ENCODE measurements at places on chromosomes 3 and 15.

- DNase-seq: no peak
These were observed 413.9 kb downstream of the EPHA3 start for GRCh38 chr3:89521328-89521727.

GRCh38 chr15:49521802-49522201 lies 98.8 kb downstream of the FGF7 start:
- DNase-seq: no peak

- no peak for DNase-seq
These were observed 35.0 kb downstream of the ZNF148 start for GRCh38 chr3:125340121-125340520.

- DNase-seq: no peak
These were observed 336.9 kb downstream of the SLC9A9 start for GRCh38 chr3:143511174-143511879.

- DNase-seq: no peak
These were observed 26.4 kb upstream of the ZBED2 start for GRCh38 chr3:111621535-111621934.

GRCh38 chr3:28376424-28376823 lies 27.8 kb upstream of the AZI2 start:
- DNase-seq: no peak

- no peak for DNase-seq
These were observed 23.8 kb upstream of the TRAK1 start for GRCh38 chr3:42067326-42067725.

DNA sequence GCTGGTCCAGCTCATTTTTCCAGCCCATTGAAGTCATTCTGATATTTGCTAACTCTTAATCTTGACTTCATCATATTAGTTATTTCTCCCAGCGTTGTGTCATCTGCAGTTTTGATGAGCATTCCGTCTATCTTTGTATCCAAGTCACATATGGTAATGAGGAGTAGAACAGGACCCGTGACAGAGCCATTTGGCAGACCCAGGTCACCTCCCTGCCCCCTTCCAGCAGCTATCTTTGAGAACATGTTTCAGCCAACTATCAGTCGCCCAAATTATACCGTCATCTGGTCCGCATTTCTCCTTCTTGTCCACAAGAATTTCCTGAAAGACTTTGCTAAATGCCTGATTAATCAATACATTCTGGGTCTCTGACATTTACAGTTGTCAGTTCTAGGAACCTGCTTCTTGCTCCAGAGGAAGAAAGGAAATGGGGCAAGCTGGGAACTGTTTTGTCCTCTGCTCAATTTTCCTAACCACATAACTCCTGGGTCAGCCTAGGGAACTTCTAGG lies 347.1 kb upstream of the NR2E3 start:
- no peak for DNase-seq

GRCh38 chr3:50028346-50028745 lies 60.4 kb upstream of the RBM5 start:
- no peak for DNase-seq

- no peak for DNase-seq
These were observed 1.2 kb downstream of the SIDT1 start for GRCh38 chr3:113533534-113533892.

- DNase-seq: no peak
These were observed 1.8 kb upstream of the PCBP4 start for GRCh38 chr3:51968883-51969678.

- DNase-seq: no peak
These were observed 360.7 kb downstream of the NSUN3 start for GRCh38 chr3:94423578-94423977.

GRCh38 chr15:70299931-70300869 lies 202.5 kb upstream of the TLE3 start:
- peak; percentile 43 for DNase-seq

GRCh38 chr3:195150181-195151118 lies 120.5 kb downstream of the XXYLT1 start:
- no peak for DNase-seq

- DNase-seq: no peak
These were observed 21.4 kb downstream of the CBLB start for GRCh38 chr3:105847452-105847851.

GRCh38 chr3:146747928-146748327 lies 142.8 kb upstream of the PLSCR5 start:
- no peak for DNase-seq

DNA sequence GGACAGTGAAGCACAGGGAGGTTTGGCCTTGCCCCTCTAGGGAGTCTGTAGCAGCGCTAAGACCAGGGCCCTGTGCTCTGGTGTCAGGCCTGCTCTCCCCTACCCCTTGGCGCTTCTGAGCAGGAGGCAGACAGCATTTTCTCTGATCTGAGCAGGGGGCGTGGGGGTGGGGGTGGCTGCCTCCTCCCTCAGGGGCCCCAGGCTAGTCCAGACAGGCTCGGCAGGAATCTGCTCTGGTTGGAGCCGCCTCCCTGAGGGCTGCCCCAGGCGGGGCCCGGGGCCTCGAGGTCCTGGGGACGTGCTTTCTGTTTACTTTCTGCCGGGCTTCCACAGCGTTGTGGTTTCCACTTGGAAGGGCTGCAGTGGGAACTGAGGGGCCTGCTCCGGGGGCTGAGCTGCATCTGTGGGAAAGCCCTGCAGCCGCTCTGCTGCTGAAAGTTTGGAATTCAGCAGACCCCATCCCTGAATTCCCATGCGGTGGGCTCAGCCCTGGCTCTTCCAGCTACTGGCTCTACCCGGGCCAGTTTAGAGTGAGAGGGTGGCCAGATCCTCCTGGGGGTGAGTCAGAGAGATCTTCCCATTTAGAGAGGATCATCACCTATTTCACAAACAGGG lies 105.4 kb downstream of the LINGO1 start:
- DNase-seq: no peak

DNA sequence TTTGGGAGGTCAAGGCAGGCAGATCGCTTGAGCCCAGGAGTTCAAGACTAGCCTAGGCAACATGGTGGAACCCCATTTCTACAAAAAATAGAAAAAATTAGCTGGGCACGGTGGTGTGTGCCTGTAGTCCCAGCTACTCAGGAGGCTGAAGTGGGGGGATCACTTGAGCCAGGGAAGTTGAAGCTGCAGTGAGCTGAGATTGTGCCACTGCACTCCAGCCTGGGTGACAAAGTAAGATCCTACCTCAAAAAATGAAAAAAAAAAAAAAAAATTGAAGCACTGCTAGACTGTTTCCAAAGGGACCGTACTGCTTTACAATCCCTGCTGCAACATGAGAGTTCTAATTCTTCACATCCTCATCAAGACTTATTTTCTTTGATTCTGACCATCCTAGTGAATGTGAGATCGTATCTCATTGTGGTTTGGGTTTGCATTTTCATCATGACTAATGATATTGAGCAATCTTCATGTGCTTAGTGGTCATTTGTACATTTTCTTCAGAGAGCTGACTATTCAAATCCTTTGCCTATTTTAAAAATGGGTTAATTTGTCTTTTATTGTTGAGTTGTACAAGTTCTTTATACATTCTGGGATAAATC lies 10.8 kb downstream of the CMTM8 start:
- DNase-seq: no peak

DNA sequence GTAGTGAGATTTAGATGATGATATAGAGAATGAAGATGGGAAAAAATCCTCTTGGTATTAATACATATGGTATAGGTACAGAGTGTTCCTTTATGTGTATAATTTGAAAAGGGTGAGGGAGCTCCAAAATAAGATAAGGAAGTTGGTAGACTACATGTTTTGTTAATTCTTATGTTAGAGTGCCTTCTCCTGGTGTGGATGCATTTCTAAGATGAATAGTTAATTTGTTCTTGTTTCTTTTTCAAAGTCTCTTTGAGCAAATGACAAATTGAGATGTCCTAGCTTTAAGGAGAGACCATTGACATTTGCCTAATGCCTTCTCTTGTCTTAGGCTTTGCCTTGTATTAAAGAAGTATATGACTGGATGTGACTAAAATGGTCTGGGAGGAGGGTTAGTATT lies 34.1 kb downstream of the AKAP13 start:
- DNase-seq: no peak

DNA sequence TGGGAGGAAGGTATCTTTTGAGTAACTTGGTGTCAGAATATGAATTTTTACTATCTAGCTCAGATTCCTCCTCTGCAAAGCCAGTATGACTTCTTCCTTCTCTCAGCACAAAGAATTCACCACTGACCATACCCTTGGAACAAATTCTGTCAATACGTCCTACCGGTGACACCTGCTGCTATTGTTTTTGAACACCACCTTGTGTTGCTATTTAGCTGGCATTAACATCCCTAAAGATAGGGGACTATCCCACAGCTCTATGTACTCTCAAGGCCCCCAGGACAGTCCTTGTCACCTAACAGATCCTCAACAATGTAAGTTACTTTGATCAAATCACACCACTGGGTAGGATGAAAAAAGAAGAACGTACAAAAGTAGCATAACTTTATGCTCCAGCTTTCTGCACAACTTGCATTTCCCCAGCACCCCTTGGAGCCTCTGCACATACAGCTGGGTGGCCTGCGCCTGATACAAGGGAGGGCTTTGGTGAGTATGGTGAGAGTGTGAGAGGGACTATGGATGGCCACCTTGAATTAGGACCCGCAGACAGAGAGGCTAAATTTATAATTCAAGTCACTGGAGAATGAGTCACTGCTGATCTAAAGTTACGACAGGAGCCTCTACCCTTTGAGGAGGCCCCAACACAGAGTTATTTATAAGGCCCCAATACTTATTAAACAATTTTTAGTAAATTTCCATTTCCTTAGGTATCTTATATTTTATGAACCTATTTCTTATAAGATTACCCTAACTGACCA lies 2.3 kb upstream of the COLQ start:
- no peak for DNase-seq

GRCh38 chr3:14674841-14675240 lies at the start of gene C3orf20:
TSS of gene C3orf20 (plus strand) at chr3:14675141. CDS start at chr3:14682714, 7,573 bp downstream.
- DNase-seq: no peak

GRCh38 chr3:124318656-124319055 lies 326.7 kb upstream of the ROPN1 start:
- DNase-seq: no peak

DNA sequence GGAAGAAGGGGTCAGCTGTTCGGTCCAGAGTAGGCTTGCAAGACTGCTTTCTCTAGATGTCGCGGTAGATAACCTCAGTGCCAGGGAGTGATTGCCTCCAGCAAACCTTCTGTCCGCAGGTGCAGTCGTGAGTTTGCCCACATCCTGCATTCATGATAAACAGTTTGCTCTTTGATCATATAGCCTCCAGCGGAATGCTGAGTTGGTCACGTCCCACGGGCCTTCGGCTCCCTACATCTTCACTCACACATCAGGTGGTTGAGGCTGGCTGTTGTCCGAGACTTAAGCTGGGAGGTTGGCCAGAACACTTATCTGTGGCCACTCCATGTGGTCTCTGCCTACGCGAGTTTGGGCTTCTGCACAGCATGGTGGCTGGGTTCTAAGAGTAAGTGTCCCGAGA lies 62.1 kb upstream of the NR2C2 start:
- DNase-seq: no peak

DNA sequence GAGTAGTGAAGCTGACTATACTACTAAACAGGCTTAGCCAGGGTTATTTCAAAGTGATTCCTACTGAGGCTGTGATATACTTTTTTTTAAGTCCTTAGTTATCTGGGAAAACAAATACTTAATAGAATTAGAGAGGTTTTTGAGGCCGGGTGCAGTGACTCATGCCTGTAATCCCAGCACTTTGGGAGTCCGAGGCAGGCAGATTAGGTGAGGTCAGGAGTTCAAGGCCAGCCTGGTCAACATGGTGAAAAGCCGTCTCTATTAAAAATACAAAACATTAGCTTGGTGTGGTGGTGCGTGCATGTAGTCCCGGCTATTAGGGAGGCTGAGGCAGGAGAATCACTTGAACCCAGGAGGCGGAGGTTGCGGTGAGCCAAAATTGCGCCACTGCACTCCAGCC lies 34.2 kb downstream of the PRTG start:
- DNase-seq: no peak

DNA sequence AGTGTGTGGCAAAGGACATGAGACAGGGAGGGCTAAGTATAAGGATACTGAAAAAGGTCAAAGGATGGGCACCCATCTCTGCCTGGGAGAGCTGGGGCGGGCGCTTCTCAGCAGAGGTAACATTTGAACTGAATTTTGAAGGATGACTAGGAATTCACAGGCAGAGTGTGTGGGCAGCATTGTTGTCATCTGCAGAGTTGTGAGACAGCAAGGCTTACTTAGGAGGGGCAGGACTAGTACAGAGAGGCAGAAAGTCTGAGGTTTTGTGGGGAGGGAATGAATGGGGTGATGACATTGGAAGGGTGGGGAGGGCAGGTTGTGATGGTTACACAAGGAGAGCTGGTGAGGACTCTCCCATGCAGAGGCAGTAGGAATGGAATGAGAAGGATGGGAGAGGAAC lies 84.1 kb upstream of the PRR23C start:
- DNase-seq: no peak

- DNase-seq: no peak
These were observed 44.9 kb upstream of the GABRG3 start for GRCh38 chr15:26926081-26926480.

GRCh38 chr3:39106851-39107387 lies 508 bp downstream of the GORASP1 start:
- no peak for DNase-seq

DNA sequence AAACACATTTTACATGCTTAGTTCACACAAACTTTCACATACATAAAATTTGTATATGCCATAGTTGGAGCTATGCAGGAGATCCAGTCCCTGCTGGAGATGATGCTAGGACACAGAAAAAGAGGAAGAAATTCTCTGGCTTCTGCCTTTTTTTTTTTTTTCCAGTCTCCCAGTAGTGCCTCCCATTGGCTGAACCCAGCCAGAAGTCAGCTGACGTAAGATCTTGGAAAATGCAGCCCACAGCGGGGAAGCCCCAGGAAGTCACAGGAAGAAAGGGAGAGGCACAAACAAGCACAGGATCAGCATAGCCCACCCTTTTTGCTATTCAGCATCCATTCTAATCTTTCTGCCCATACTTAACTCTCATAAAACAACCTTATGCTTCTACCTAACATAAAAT lies 38.5 kb downstream of the SCN11A start:
- no peak for DNase-seq

DNA sequence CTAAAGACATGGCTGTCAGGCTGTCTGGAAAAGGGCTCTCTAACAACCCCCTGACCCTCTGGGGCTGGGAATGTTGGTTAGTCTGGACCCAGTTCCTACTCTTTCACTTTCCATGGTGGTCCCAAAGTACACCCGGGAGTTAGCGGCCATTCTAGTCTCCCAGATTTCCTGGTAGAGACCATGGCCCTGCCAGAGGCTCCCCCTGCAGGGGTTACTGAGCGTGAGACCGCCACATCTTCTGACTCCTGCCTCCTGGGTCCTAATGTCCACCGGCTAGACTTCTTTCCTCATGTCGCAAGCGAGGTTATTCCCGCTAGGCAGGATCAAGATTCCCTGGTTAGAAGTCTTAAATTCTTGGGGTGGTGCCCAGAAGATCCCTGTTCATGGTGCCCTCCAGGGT lies 540.0 kb upstream of the ROBO1 start:
- DNase-seq: no peak

DNA sequence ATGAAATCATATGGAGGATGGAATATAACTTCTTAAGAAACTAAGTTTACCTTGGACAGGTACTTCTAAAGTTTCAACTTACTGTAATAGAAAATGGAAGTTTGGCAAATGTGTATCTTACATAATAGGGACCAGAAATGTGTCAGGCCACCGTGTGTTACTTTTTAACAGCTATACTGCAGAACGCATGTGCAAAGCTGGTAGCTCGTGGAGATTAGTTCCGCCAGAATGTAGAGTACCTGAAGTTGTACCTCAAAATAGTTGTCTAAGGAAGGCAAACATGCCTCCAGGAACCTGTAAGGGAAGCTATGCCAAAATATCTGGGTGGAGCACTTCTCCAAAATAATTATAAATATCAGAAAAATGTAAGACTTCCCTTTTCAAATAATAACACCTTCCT lies 920.6 kb downstream of the ROBO1 start:
- no peak for DNase-seq
